Renal cortical epithelial cell (primary cell): ENCODE measurements at places on chromosomes 12 and 14.
A peak's percentile ranks its signal among the peaks of the same experiment; 100 is the strongest.

GRCh38 chr12:59036347-59036746 lies 116.0 kb upstream of the LRIG3 start:
- DNase-seq: no peak

DNA sequence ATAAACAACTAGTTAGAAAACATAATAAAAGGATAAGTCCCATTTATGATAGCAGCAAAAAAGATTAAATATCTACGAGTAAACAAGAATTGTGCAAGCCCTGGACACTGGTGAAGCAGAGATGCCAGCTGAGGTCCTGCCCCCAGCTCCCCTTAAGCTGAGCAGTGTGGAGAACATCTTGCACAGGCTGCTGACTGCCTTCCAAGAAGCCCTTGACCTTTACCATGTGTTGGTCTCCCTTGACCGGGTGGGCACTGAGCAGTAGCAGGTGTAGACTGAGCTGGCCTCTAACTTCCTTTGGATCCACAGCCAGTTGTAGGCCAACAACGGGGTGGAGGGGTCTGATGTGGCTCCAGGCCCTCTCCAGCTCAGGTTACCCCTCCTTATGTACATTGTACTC lies 47.7 kb upstream of the PAPLN start:
- DNase-seq: no peak

DNA sequence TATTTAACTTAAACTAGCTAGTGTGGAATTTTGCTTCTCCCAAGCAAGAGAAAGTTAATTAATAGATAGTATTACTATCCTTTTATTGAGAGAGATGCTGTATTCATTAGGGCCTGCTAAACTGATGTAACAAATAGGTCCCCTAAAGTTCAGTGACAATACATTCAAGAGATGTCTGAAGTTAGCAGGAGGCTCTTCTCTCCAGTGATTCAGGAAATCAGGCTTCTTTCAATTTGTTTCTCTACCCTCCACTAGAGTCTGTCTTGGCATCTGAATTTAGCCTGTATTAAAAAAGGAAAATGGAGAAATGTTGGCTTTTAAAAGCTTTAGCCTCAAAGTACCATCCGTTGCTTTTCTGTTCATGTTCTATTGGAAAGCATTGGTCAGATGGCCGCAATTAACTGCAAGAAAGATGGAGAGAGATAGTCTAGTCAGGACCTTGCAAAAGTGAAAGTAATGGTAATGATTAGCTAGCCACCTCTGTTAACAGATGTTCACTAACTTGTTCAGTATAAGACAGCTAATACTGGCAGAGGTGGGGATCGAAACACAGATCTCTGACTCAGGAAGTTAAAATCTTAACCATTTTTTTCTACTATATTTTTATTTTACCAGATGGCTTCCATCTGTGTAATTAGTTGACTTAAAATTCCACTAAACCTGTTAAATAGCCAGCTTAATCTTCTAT lies 786.8 kb downstream of the TMTC2 start:
- peak; percentile 79 for DNase-seq

DNA sequence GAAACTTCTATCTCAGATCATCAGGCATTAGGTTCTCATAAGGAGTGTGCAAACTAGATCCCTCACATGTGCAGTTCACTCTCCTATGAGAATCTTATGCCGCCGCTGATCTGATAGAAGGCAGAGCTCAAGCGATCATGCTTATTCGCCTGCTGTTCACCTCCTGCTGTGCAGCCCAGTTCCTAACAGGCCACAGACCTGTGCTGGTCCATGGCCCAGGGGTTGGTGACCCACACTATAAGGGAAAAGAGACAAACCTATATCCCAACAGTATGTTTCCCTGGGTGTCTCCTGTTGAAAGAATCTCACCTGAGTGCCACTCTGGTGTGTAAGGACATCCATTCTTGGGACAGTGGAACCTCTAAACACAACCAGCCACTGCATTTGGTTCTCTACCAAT lies 186.3 kb downstream of the RIMBP2 start:
- no peak for DNase-seq

DNA sequence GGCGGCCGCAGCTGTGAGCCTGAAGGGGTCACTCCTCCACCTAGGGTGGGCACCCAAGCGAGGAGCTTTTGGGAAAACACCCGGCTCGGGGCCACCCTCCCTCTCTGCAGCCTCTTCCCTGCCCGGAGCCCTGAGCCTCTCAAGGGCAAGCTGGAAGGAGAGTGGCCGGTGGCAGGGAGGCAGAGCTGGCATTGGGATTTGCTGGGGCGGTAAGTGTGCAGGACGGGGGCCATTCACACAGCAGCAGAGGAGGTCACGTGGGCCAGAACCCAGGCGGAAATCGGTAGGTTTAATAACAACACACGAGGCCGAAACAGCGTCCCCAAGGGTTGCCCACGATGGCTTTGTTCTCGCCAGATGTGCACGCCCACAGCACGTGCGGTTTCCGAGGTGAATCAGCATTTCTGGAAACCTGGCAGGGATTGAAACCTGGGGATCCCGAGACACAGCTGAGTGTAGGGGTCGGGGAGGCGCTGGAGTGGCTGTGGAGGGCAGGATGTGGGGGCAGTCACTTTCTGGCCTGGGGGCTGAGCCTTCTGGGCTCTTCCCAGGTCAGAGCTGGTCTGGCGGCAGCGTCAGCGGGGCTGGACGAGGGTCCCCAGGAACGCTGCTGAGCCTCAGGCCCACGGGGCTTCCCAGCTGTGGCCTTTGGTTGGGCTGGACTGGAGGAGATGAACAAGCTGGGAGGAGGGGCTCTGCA lies 23.5 kb downstream of the NOC4L start:
- no peak for DNase-seq
